NCI-H1092 treated with DMSO at 0.1 percent for 48 hours (cell line): ENCODE measurements at places on chromosomes 13 and 19.

DNA sequence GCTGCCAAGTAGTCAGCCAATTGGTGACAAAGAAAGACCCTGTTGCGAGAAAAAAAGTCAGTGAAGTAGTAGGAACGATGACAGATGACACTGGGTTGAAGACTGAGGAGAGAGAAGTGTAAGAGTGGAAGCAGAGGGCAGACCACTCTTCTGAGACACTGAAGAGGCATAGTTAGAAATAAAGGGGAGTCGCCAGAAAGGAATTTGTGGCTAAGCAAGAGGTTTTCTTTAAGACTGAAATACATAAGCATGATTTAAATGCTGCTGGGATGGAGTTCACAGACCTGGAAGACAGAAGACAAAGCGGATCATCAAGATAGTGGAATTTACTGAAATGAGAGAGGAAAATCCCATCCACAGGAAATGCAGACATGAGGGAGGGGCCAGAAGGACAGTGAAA is 56.2 kb upstream of the USPL1 start:
- no peak for DNase-seq

DNA sequence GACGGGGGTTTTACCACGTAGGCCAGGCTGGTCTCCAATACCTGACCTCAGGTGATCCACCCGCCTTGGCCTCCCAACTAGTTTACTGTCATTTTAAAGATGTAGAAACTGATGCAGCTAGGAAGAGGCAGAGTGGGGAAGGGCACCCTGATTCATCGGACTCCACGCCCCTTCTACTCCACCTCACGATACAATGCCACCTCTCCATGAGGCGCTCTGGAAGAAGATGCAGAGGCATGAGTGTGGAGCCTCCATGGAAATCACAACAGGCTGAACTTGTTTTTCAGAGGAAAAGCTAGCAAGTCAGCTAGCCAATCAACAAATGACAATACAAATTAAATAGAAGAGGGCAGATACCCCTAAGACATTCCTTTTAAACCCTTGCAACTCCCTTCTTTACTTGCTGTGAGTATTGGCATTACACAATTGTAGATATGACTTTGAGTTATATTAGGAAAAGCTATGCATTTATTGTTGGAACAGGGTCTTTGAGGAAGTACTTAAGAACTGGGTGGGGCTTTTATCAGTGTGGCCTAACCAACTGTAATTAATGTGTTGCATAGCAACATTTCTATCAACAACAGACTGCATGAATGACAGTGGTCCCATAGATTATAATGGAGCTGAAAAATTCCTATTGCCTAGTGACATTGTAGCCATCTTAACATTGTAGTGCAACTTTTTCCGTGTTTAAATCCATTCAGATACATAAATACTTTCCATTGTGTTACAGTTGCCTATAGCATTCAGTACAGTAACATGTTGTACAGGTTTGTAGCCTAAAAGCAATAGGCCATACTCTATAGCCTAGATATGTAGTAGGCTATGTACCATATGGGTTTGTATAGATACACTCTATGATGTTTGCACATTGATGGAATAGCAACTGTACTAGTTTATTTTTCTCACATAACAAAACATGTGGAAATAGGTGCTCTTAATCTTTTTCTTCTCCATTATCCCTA is 17.6 kb downstream of the WDFY2 start:
- no peak for DNase-seq

GRCh38 chr13:113835461-113836270 is 28.2 kb downstream of the GAS6 start:
- peak; percentile 10 for DNase-seq

DNA sequence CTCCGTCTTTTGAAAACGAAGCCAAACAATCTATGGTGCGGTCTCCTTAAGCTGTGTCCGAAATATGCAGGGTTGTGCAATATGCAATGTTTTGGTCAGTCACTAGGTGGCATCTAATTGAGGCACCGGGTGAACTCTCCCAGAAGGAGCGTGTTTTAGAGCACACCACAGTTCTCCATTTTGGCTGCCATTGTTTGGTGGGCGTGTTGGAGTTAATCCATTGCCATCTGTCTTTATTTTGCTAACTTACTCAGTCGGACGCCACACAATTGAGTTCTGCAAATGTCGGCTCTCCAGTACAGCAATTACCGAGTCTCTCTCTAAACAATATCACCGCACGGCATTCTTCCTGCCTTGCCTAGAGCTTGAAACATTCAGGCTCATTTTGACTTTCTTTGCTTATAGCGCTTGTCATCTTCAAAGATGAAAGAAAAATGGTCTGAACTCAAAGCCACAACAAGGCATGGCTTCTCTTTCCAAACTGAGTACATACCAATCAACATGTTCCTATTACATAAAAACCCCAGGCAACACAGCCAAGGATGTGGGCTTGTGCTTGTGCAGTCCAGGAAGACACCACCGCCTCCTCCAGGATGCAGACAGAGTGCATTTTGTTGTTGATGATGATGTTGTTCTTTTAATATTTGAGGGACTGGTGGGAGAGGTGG is 182.0 kb upstream of the SERP2 start:
- peak; percentile 57 for DNase-seq
